Activated B cell treated with CpG ODN at 0.5 μM for 24 hours (primary cell): ENCODE measurements at places on chromosomes 7 and 10. TPM values are rescaled to one million over a fixed set of nuclear protein-coding genes. Genes with fewer than 3 reads are reported as not detected.

- H3K27me3 ChIP-seq, result no peaks in the 10 kb centered on the region
- H3K4me3 ChIP-seq, result no peak overlapping the region
- DNase-seq, result no peak
- no peaks in the 10 kb centered on the region for H3K36me3 ChIP-seq
These were observed 247.3 kb downstream of the SEMA3A start for GRCh38 chr7:83947260-83947659.

Gene LIPN
- 0.24 and 0.27 TPM in 2 replicates for total RNA-seq

Gene ADCY1
- total RNA-seq, result 0.10 TPM in 1 of 2 replicates, not detected in the other

DNA sequence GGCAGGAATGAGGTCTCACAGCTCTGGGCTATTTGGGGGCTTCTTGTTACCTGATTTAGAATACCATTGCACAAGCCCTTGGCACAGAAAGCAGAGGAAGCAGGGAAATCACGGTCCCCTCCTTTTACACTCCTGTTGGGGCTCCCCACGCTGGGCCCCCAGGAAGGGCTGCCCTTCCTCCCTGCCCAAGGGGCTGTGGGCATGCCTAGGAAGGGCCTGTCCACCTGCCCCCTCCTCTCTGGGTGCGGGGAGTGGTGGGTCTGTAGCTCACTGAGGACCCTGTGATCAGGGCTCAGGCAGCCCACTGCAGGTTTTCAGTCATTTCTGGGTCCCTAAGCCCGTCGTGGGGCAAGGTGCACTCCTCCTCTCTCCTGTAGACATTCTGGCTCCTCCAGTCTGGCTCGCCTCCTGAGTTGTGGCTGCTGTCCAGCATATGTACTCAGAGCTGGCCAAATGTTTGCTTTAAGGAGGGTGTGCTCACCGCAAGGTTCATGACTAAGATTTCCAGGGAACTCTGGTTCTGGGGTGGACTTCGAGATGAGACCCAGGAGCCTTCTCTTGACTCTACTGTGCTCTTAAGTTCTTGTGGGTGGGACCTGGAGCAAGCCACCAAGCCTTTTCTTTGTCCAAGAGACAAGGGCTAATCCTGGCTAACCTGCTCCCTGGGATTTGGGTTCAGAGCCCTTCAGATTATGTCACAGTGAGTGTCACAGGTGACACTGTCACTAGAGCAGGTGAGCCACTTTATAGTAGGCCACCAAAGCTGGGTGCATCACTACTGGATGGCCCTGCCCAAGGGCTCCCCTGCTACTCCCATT lies 56.0 kb downstream of the TACR2 start:
- no peaks in the 10 kb centered on the region for H3K27me3 ChIP-seq
- no peak overlapping the region for H3K27ac ChIP-seq
- peaks cover 14% of the 10 kb centered on the region for H3K4me1 ChIP-seq

DNA sequence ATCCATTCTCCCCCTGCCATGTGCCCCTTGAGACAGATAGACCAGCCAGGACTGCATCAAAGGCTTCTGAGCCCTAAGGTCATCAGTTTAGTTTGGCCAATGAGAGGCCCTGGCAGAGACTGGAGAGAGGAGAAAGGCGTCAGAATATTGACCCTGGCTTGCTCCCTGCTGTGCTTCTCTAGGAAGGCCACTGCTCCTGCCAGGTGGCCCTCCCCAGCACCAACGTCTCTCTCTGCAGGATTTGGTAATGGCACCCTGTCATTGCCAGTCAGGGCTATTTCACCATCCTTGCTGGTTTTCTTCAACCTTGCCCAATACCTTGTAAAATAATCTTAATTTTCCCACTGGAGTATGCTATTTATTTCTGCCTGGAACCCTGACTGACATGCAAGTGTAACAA lies 38.8 kb upstream of the ZRANB1 start:
- no peak overlapping the region for H3K4me3 ChIP-seq
- no peaks in the 10 kb centered on the region for H3K4me1 ChIP-seq
- no peak overlapping the region for H3K27ac ChIP-seq
- no peaks in the 10 kb centered on the region for H3K36me3 ChIP-seq

DNA sequence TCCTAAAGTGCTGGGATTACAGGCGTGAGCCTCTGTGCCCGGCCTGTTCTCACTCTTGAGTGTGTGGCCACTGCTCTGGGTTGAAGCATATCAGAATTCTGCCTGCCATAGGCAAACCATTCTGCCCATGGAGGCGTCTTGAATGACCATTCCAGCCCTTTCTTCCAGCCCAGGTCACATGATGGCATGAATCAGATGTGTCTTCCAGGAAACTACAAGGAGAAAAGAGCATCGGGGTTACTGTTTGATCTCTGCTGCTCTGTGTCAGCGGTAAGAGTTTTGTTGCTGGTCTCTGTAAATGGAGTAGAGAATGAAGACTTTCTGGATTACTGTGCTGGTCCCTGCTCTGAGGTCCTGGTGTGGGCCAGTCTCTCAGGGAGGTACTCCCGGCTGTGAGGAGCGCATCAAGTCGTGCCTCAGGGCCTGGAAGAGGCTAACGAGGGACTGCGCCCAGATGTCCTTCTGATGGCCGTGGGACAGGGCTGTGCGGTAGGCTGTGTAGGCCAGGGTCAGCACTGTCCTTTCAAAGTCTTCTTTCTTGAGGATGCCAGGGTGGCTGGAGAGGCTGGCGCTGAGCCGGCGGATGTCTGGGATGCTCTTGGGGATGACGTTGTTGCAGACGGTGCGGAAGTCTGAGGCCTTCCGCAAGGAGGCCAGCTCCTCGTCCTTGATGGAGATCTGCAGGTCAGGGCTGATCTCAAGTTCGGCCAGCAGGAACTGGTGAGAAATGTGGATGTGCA lies 5.8 kb upstream of the SLC13A4 start:
- H3K4me3 ChIP-seq, result no peak overlapping the region
- H3K4me1 ChIP-seq, result no peaks in the 10 kb centered on the region
- H3K27me3 ChIP-seq, result peaks cover 5% of the 10 kb centered on the region
- H3K27ac ChIP-seq, result no peak overlapping the region
- no peaks in the 10 kb centered on the region for H3K36me3 ChIP-seq
- DNase-seq, result no peak

Gene PVRIG
- total RNA-seq, result 17.1 and 20.0 TPM in 2 replicates

DNA sequence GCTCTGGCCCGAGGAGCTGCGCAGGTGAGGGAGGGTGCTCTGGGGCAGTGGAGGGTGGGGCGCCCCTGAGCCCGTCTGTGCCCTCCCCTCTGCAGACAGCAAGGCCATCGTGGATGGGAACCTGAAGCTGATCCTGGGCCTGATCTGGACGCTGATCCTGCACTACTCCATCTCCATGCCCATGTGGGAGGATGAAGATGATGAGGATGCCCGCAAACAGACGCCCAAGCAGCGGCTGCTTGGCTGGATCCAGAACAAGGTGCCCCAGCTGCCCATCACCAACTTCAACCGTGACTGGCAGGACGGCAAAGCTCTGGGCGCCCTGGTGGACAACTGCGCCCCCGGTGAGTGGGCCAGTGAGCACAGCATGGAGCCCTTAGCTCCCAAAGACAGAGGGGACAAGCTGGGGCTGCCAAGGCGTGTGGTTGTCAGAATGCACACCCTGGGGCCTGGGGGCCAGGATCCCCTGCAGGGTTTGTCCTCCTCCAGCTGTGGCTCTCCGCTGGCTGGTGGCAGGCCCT lies 5.1 kb downstream of the FLNC start:
- H3K36me3 ChIP-seq, result no peaks in the 10 kb centered on the region
- peaks cover 6% of the 10 kb centered on the region for H3K27me3 ChIP-seq
- H3K4me1 ChIP-seq, result peaks cover 15% of the 10 kb centered on the region
- no peak for DNase-seq
- no peak overlapping the region for H3K4me3 ChIP-seq
- no peak overlapping the region for H3K27ac ChIP-seq

DNA sequence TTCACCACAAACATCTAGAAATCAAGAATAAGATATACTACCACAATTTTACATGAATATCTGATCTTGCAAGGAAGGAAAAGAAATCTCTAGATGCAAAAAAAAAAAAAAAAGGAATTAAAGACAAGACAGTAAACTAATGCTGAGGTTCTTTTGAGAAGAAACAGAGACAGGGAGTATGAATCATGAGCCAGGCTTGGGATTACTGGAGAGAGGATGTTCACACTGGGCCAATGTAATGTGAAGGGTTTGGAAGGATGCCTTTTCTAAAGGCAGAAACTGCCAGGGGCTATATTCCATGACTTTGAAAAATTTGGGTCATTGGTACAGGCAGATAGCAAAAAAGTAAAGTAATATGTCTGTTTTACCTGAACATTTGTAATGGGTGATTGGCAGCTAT lies 573.0 kb upstream of the IGFBP3 start:
- no peak overlapping the region for H3K27ac ChIP-seq
- H3K27me3 ChIP-seq, result no peaks in the 10 kb centered on the region
- H3K36me3 ChIP-seq, result no peaks in the 10 kb centered on the region
- H3K4me1 ChIP-seq, result no peaks in the 10 kb centered on the region
